NCI-H774 (cell line): ENCODE measurements at places on chromosomes 1 and 21.

DNA sequence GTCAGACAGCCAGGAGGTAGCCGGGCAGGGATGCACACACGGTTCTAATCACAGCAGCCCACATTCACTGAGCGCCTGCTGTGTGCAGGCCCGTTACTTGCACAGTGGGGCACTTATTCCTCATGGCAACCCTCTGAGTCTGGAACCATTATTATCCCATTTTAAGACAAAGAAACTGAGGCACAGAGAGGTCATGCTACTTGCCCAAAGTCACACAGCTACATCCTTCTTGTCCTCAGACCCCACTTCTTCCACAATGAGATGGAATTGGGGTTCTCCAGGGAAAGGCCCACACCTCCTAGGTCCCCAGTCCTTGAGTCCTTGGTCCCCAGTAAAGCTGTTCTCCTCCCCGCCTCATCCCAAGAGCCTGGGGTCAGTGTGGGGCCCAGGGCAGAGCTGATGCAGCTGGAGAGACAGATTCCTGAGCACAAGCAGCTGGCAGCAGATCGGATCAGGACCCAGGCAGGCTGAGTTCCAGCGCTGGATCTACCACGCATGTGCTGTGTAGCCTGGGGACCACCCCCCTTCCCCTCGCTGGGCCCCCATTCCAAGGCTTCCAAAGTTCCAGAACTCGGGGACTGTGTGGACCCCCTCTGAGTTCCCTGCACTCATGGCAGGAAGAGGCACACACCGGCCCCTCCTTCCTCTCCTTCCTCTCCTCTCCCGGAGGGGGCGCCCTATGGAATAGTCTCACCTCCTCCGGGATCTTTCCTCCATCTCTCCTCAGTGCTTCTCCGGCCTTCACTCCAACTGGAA, 393.4 kb downstream of the MATN1 start:
- no peak for DNase-seq

DNA sequence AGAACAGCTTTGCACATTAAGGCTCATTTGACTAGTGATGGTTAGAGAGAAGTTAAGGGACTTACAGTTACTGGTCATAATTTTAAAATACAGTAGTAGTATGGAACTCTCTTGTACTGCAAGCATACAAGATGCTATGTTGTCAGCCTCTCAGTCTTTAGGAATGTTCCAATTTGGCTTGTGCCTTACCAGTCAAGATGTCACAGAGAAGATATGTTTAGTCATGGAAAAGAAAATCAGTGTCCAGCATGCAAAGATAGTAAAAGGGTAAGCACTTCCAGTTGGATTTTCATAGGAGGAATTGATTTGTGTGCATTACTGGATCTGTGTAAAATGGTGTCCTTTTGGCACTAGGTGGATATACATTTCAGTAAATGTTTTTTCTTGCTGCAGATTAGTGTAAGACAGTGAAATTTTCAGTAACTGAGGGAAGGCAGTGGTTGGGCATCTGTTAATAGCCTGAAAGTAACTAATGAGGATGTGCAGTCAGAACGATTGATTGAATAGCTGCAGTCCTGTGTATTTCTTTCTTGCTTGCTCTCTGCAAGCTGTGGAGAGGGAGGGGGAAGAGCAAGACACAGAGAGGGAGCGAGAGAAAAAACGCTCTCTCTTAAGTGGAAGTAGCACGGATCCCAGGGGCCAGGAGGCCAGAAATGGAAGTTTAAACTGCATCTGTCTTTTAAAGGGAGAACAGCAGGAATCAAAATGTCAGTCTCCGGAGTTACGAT, 108.2 kb downstream of the CLEC20A start:
- DNase-seq: no peak

DNA sequence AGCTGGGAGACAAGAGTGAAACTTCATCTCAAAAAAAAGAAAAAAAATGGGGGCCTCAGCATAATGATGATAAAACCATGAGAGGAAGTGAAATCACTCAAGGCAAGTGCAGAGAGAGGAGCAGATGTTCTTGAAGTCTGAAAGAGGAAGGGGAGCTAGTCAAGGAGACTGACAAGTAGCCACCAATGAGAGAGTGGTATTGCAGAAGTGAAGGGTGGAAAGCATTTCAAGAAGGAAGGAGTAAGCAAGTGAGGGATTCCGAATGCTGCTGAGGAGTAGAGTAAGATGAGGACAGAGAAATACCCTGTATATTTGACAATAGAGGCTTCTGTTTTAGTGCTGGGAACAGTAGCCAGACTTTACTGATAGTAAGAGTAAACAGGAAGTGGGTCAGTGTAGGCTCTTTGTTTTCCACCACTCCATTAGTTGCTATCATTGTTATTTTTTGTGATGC, 2.9 kb downstream of the TATDN3 start:
- no peak for DNase-seq

DNA sequence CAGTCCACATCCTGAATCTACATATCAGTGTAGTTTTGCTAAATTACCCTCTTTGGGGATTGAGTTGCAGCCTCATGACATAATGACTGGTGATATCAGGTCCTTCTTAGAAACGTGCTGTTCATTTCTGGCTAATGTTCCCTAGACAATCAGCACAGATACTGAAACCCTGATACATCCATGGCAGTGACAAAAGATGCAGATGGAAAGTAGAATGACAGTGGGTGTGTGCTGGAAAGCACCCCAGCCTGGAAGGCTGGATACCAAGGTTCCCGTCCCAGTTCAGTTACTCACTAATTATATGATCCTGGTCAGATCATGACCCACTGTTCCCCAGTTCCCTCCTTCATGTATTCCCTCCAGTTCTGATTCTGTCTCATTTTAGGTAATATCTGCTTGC, 198.2 kb upstream of the FGGY start:
- DNase-seq: no peak

DNA sequence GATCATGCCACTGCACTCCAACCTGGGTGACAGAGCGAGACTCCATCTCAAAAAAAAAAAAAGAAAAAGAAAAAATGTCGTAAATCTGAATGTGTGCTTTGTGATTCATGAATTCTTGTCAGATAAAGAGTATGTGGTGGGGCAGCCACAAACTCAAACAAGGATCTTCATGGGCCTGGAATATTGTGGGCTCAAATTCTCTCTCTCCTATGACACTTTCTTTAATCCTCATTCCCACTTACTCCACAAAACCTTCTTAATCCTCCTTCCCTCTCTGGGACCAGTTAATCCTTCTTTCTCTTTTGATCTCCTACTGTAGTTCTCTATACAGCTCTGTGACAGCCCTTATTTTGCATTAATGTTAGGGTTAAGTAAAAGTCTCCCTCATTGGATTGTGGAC, 112.3 kb downstream of the AK5 start:
- no peak for DNase-seq

DNA sequence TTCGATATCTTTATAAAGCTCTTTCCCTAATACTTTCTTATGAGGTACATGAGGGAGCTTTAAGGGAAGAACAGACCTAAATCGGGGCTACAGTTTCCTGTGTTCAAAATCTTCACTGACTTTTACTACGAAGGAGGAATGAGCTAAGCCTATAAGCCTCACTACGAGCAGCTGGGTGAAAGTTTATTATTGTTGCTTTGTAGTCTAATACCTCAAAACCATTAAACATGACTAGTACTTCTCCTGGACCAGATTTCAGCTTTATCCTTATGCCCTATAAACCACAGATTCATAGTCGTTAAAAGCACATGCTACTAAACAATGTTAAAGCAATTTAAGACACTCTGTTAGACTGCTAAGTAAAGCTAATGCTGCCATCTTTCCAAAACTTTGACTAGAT, 30.2 kb downstream of the NDC1 start:
- DNase-seq: no peak

DNA sequence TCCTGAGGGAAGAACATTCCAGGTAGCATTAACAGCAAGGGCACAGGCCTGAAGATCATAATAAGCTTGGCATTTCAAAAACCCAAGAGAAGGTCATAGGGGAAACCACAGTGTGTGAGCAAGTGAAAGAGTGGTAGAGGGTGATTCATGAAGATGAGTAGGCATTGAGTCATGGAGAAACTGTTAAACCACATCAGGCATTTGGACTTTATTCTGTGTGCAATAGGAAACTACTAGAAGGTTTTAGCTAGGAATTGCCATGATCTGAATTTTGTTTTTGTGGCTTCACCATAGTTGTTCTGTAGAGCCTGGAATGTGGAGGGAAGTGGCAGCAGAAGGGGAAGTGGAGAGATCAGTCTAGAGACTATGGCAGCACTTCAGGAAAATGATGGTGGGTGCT, 359.0 kb upstream of the PTBP2 start:
- DNase-seq: no peak

DNA sequence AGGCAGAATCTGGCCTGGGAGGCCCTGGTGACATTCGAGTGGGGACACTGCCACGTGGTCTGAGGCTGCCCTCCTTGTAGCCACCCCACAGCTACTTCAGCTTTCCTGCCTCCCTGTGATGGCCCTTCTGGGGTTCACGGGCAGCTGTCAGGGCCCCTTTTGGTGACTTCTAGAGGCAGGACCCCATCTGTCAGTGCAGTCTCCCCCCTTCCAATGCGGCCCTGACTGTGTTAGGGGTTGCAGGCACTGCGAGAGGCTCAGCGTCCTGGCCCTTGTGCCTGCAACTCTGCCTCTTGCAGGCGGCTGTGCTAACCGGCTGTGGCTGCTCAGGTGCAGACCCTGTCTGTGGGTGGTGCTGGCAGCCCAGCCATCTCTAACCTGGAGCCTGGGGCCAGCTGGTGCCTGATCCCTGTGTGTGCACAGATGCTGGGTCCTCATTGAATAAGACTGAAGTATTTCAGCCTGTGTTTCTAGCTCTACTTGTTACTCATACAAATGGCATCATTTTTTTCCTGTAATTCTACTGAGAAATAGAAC, 62.2 kb downstream of the S100B start:
- DNase-seq: no peak
